AG10803 (cell line): ENCODE measurements at places on chromosomes 6 and 20.

DNA sequence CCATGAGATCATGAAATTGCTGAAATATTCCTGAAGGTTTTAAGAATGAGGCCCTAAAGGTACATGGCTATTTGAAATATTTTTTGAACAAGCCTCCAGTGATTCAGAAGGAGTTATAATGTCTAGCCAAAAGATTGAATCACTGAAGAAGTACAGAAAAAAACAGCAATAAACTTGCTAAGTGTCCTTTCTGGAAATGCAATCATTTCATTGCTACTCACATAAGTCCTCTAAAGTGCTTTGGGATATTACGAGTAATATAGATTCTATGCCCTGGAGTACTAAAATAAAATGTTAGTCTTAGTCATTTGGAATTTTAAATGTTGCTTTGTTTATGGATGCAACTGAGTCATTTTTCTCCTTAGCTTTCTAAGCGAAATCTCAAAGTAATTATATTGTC lies 32.7 kb downstream of the CENPW start:
- no peak for DNase-seq

DNA sequence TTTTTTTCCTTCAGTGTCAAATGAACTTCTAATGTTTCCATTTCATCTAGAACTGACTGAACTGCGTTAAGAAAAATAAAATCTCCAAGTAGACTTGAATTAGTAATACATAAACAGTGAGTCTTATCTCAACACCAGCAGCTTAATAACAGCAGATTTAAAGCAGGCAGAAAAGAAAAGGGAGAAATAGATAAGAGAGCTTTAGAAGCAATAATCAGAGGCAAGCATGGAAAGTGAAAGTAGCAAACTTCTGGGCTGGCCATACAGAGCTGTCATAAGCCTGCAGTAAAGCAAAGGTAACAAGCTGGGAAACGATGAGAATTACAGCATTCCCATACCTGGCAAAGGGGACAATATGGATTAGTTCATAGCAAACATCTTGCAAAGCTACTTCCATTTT lies 16.9 kb upstream of the ANGPT4 start:
- no peak for DNase-seq

DNA sequence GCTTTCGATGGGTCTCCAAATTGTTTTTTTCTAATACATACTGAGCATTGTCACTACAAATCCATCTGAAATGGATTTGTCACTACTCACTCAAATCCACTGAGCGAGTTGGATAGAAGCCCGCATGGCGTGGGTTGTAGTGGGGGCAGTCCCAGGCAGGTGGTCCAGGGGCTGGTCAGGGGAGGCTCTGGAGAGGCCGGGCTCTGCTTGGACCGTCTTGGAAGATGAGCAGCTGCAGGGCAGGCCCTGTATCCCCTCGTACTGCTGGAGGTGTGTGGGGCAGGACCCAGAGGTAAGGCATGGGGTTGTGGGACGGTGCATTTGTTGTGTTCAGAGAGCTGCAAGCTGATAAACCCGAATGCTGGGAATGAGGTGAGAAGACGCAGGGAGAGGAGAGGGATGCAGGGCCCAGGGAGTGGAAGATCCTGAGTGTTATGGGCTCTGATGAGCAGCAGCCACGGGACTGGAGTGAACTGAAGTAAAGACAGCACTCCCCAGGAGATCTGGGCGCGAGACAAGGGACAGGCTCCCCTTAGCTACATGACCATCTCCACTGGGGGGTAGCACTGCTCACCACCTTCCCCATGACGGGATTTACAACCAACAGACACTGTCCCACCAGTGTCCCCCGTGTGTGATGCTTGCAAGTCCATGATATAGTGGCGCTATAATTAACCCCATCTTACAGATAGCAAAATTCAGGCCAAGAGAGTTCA lies 45.9 kb downstream of the PSMG4 start:
- no peak for DNase-seq

- no peak for DNase-seq
These were observed 129.0 kb downstream of the SULF2 start for GRCh38 chr20:47656318-47656717.

- no peak for DNase-seq
These were observed 921.9 kb upstream of the EYS start for GRCh38 chr6:66628917-66629316.

- no peak for DNase-seq
These were observed 9.3 kb downstream of the NDRG3 start for GRCh38 chr20:36736451-36737182.

- DNase-seq = no peak
These were observed 107.7 kb downstream of the FOXF2 start for GRCh38 chr6:1496836-1497760.

DNA sequence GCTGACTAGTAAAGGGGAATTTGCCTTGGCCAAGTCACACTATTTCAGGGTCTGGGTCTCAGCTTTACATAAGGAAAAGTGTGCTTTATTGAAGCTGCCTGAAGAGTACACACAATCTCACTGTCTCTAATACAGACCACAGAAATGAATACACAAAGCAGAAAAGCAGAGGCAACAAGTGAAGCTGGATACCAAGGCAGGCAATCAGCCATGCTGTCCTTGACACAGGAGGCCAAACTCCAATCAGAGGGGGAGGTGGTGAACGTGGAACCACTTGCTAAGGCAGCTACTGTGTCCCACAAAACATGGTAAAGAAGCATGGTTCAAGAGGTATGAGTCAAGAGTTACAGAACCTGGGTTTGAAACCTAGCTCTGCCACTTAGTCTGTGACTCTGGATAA lies 21.8 kb upstream of the CCND3 start:
- no peak for DNase-seq

GRCh38 chr20:24764027-24764793 lies 184.9 kb upstream of the CST7 start:
- DNase-seq = no peak

GRCh38 chr6:138692978-138693909 lies 80.3 kb upstream of the CCDC28A start:
- peak; percentile 49 for DNase-seq

DNA sequence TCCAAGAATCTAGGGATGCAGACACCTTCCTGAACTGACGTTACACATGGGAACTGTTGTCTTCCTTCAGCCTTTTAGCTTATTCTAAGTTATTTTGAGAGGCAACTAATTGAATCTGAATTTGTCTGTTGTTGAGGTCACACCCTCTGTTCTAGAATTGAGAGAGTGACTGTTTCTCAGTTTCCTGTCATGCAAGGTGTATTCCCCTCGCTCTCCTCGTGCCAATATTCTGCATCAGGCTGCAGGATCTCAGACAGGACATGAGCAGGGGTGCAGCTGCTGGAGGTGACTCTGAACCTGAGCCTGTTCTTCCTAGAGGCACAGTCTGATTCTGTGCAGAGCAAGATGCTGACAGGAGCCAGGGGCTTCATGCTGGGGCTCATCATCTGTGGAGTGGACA lies 52.5 kb downstream of the HLA-DPB1 start:
- DNase-seq = no peak
